ENCODE measurements at places on chromosomes 2 and 18.

GRCh38 chr2:35741556-35741955 is 614.0 kb upstream of the CRIM1 start:
- no peaks in the 10 kb centered on the region for H3K27me3 ChIP-seq
- no peaks in the 10 kb centered on the region for H3K36me3 ChIP-seq
- no peak overlapping the region for H3K27ac ChIP-seq
- H3K4me3 ChIP-seq = no peak overlapping the region
- H3K4me1 ChIP-seq = no peaks in the 10 kb centered on the region

GRCh38 chr2:102662833-102663232 is 43.5 kb downstream of the SLC9A2 start:
- no peaks in the 10 kb centered on the region for H3K4me1 ChIP-seq
- no peak overlapping the region for H3K4me3 ChIP-seq
- no peak overlapping the region for H3K27ac ChIP-seq
- no peak for DNase-seq
- H3K36me3 ChIP-seq = no peaks in the 10 kb centered on the region
- no peaks in the 10 kb centered on the region for H3K27me3 ChIP-seq

- no peaks in the 10 kb centered on the region for H3K27me3 ChIP-seq
- no peaks in the 10 kb centered on the region for H3K36me3 ChIP-seq
- no peak for DNase-seq
- H3K4me3 ChIP-seq = no peak overlapping the region
- H3K27ac ChIP-seq = no peak overlapping the region
Observed at GRCh38 chr2:29281916-29282247, 166.7 kb downstream of the CLIP4 start.

- H3K27ac ChIP-seq = no peak overlapping the region
- DNase-seq = no peak
- H3K27me3 ChIP-seq = no peaks in the 10 kb centered on the region
- no peak overlapping the region for H3K4me3 ChIP-seq
Observed at GRCh38 chr18:49853436-49853835, 40.1 kb upstream of the ACAA2 start.

DNA sequence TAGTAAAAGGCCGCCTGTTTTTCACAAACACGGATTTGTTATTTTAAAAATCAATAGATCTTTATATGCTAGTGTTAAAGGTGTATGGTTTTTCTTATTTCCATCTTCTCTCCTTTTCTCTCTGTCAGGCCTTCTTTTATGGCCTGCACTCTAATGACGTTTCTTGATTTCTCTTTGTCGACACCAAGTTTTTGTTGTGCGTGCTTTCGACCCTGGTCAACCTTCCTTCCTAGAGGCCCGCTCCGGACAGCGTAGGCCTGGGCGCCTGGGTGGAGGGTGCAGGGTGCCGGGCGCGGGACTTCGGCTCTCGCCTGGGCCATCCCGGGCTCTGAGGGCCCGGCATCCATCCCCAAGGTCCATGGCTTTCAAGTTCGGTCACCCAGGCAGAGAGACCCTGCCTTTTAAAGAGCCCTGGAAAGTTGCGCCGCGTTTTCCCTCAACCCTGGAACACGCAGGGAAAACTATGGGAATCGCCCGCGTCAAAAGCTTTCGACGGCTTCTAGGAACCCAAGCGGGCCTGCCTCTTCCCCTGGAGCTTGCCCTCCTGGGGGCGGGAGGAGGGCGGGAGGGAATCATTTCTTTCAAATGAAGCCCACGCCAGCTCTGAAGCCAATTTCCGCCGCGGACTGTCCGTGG is 4.1 kb upstream of the SATB2 start:
- H3K4me3 ChIP-seq = peak overlapping the region; percentile 53
- H3K4me1 ChIP-seq = peaks cover 10% of the 10 kb centered on the region
- DNase-seq = peak; percentile 35
- H3K27me3 ChIP-seq = peaks cover 93% of the 10 kb centered on the region
- H3K27ac ChIP-seq = no peak overlapping the region
- no peaks in the 10 kb centered on the region for H3K36me3 ChIP-seq

All from neural progenitor cell (in vitro differentiated cells).